EL (cell line): ENCODE measurements at places on chromosomes 3 and 15.

DNA sequence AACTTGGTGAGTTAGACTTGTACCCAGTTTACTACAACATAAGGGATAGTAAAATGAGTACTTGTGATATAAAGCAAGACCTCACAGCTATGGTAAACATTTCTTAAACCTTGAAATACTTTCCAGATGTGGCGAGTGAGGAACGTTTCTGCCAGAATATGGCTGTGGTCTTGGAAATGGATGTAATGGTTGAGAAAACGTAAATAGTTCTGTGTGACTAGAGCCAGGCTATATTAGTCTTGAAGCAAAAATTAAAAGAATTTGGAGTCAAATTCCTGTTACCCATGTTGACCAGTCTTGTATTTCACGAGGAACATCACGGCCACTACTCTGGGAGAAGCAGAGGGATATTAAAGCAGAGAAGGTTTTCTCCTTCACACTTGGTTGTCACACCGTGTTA, 15.3 kb downstream of the OR4F15 start:
- peak; percentile 66 for DNase-seq

DNA sequence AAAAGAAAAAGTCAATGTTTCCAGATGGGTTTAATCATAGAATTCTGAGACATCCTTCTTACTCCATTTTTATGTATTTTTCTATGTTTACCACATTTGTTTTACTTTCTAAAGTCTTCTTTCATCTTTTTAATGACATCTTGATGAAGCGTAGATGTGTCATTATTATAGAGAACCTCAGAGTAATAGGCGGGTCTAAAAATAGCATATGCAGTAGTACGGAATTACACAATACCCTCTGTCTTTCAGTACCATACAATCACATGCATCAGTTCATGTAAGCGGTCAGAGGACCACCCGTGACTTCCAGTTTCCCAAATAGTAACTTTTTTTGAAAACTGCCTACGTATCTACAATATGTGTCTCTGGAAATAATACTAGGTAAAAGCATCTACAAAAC, 224.0 kb downstream of the PLOD2 start:
- DNase-seq = peak; percentile 32

- DNase-seq = no peak
These were observed 69.1 kb upstream of the TSEN2 start for GRCh38 chr3:12415014-12415680.

GRCh38 chr15:85289677-85290365, 90.6 kb upstream of the AKAP13 start:
- peak; percentile 60 for DNase-seq

DNA sequence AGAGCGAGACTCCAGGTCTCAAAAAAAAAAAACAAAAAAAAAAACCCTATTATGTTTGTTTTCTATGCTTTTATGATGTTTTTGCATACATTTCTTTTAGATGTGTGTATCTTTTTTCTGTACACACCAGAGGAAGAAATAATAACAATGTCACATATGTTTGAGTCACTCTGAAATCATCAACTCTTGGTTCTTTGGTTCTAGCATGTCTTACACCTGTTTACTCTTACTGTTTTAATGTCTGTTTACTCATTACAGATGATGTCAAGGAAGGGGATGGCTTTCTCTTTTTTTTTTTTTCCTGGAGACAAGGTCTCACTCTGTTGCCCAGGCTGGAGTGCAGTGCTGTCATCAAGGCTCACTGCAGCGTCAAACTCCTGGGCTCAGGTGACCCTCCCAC, 24.1 kb downstream of the RHOA start:
- no peak for DNase-seq

DNA sequence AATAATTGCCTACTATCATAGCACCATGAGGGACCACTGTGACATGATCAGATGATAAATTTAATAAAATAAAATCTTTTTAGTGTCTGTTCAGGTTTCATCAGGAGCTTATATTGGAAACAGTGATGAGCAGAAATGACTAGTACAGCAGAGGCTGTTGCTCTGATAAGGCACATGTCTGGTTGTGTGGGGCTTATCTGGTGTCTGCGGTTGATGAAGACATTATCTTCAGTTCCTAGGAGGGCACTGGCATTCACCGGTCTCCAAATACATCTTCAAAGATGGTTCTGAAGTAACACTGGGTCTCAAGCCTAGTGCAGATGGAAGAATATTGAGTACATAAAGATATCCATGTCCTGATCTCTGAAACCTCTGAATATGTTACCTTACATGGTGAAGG, 125.3 kb downstream of the SUCNR1 start:
- no peak for DNase-seq

DNA sequence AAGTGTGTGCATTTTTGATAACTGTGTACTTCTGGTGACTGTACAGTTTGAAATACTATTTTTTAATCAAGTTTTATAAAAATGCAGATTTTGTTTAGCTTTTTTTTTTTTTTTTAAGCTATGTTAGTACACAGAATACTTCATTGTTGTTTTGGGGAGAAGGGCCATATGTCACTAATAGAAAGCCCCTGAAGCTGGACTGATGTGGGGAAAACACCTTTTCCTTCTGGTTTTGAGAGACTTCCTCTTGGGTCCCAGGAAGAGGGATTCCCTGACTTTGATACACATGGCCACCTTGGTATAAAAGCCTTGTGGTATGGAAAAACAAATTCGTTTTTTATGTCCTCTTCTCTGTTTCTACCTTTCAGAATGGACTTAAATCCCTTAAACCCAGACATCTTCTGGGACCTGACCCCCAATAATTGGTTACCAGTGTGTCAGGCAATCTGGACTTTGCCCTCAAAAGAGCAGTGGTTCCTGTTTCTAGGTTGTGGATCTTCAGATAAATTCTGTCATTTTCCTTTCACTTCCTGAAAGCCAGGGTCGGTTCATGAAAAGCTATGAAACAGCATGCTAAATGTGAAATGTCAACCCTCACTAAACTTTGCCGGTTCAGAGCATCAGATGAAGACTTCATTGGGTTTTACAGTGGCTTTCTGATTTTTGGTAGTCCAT, 31.1 kb upstream of the BLOC1S6 start:
- DNase-seq = no peak

- DNase-seq = peak; percentile 14
These were observed 158.8 kb downstream of the CLSTN2 start for GRCh38 chr3:140093742-140094141.

DNA sequence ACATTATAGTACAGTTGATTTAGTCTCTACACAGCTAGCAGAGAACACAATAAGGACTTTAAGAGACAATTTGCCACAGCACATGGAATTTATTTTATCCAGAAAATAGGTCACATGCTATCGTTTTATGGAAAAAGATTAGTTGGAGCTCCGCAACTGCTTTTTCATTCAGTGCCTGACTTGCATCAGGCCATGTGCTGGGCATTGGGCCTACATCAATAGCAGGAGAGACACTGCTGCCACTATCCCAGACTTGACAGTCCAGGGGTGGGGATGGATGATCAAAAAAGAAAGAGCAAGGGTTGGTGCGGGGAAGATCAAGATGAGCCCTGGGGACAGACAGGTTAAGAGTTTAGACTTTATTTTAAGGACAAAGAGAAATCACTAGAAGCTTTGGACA, 75.2 kb upstream of the C3orf80 start:
- no peak for DNase-seq

- DNase-seq = peak; percentile 50
These were observed 13.2 kb upstream of the ADPGK start for GRCh38 chr15:72796515-72797337.

DNA sequence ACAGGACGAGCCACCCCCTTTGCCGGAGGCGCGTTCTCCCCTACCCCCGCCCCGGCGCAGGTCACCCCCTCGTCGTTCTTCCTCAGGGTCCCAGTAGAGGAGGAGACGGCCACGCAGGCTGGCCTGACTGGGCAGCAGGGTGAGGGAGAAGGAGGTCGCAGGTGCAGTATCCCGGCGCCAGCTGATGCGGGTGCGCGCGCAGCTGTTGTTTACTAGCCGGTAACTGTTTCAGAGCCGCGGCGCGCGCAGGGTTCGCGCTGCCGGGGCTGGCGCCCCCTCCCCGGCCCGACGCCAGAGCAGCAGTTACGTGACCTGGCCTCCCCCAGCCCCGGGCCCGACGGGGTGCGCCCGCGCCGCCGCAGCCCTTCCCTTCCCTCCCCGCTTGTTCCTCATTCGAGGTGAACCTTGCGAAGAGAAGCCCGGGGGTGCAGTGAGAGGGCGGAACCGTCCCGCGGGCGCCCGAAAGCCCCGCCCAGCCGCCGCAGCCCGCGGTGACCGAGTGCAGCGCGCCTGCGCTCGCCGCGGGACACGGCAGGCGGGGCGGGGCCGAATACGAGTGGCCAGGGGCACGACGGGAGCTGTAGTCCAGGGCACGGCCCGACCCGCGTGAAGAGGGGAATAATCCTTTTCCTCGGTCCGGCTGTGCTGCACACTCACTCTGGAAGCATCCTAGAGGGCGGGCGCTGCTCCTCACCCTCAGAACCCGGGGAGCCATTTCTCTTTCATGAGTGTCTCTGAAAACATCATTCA, at the start of gene SLC12A6:
Gene SLC12A6, minus strand, starts transcription at position 225 of the 750 bp plus-strand sequence. CDS start 1,101 bp downstream, outside the sequence.
- peak; percentile 97 for DNase-seq

DNA sequence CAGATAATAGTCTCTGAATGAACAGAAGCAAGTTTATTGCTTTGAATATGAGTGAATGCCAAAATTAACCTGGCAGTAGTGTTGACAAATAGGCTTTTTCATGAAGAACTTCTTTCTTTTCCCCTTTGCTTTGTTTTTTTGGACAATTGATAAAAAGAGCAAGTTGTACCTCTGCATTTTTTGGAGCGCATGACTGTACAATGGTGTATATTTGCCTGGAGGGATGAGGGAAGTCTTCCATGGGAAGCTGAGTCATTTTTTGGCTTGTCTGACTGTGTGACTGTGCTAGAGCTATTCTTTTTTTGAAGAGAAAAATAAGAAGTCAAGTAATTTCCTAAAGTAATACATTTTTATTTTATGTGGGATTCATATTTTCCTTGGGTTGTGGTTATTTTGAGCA, 186.9 kb downstream of the KLHL25 start:
- peak; percentile 87 for DNase-seq

- DNase-seq = no peak
These were observed 28.4 kb downstream of the PLS1 start for GRCh38 chr3:142624341-142625152.

DNA sequence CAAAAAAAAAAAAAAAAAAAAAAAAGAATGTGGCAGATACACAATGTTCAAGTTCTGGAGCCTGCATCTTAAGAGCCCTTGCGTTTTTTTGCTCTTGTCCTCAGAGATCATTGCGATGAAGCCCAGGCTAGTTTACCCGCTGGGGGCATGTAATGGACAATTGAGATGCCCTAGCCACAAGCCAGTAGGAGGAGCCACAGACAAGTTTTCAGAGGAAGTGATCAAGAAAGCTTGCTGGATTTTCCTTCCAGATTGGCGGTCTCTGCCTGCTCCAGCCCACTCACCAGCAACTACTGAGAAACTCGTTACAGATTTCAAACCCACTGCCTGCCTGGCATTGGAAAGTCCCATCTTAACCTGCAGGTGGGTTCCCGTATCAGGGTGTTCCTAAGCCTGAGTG, 192.1 kb upstream of the EOMES start:
- peak; percentile 3 for DNase-seq

DNA sequence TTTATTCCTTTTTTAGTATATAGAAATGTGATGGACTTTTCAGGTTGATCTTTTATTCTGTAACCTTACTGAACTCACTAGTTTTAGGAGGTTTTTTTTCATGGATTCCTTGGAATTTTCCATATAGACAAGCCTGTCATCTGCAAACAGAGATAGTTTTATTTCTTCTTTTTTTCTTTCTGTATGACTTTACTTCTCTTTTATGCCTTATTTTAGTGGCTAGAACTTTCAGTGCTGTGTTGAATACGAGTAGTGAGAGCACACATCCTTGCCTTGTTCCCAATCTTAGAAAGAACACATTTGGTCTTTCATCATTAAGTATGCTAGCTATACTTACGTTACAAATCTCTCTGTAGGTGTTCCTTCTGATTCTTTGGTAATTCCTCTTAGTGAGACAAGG, 336.5 kb downstream of the PTPRG start:
- DNase-seq = no peak

DNA sequence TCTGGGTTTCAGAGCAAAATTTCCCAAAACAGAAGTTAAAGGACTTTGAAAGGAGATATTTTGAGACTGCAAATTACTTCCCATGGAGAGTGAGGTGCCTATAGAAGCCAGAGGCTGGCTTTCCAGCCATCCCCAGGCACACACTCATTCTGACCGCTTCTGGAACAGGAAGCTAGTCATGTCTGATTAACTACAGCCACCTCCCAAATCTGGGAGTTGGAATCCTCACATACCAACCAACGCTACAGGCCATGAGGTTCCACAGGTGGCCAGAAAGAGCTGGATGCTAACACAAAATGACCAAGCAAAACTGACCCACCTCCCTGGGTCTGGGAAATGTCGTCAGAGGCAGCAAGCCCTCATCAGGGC, 87.2 kb downstream of the SNRK start:
- DNase-seq = peak; percentile 9

DNA sequence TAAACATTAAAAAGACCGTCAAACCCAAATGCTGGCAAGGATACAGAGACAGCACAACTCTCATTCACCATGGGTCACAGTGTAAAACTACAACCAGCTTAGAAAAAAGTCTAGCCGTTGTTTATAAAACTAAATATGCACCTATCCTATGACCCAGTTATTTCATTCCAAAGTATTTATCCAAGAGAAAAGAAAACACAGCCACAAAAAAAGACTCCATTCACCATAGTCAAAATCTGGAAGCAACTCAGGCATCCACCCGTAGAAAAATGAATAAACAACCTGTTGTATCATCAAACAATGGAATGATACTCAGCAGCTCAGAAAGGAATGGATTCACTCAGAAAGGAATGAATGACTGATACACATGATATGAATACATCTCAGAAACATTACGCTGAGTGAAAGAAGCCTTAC, 28.6 kb downstream of the PLD1 start:
- no peak for DNase-seq

DNA sequence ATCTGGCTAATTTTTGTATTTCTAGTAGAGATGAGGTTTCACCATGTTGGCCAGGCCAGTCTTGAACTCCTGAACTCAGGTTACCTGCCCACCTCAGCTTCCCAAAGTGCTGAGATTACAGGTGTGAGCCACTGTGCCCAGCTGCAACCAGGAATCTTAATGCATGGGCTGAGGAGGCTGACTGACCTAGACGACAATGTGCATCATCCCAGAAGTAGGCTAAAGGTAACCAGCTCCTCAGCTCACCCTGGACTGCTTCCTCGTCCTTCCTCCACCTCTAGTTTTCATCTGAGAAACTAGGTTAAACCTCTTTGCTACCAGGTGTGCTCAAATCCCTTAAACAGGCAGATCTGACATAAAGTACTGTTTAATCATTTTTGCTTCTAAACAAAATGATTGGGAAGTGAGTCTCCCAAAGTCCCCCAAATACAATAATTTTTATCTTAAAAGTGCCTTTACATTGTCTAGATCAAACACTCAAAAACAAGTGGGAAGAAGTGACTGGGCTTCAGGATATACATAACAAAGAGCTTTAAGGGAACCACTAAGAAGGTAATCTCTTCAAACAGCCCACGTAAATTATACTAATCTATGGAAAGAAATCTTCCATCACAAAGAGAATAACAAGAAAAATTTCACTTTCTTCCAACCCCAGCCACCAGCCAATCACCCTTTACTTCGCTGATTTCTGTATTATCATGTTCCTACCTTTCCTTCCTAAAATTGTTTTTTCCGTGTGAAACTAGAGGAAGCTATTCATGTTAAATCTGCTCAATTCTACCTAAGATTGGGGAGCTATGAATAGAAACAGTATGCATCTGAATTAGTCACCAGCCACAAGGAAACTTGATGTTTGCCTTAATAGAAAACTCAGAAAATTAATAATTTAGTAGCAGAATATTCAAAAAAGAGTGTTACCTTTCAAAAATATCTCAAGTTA, 34.7 kb downstream of the IGF2BP2 start:
- no peak for DNase-seq

GRCh38 chr3:58963928-58964503, 85.8 kb downstream of the CFAP20DC start:
- no peak for DNase-seq

- no peak for DNase-seq
These were observed 32.6 kb upstream of the TBC1D21 start for GRCh38 chr15:73840771-73841170.
